ENCODE measurements at places on chromosomes 2 and 18.
A peak's percentile ranks its signal among the peaks of the same experiment; 100 is the strongest.

- DNase-seq, result no peak
Observed at GRCh38 chr18:10588975-10589374, 63.1 kb downstream of the NAPG start.

DNA sequence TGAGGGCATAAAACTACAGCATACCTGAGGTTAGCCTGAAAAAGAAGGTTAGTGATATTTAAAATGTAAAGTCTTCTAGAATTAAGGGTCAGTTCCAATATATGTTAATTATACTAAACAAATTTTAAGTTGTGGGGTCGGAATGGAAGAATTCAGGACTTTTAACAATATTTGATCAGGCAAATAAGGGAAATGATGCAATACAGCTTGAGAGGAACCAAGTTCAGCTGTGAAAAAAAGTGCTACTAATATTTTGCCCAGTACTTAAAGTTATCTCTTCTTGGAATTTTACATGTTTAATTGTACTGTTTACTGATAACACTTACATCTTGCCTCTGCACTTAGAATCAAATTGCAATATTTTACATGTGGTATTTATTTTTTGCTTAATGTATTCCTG lies 345.5 kb upstream of the CWC22 start:
- DNase-seq, result no peak

DNA sequence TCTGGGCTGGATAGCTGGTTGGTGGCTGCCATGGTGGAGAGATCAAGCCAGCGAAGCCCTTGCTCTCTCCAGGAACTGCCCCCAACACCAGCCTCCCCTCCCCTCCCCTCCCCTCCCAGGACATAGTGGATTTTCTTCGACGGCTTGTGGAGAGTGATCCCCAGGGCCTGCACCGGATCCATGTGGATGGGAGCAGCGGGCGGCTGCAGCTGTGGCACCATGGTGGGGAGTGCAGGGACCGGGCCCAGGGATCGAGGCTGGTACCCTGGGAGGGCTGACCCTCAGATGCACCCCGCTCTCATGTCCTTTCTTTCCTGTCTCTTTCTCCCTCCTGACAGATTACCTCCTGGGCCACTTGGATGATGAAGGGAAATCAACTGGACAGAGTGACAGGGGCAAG lies 7.0 kb downstream of the TTC31 start:
- DNase-seq, result no peak

- no peak for DNase-seq
Observed at GRCh38 chr2:194674043-194674442, 983.0 kb upstream of the SLC39A10 start.

- no peak for DNase-seq
Observed at GRCh38 chr2:153373510-153374279, 104.9 kb downstream of the RPRM start.

GRCh38 chr18:27017901-27018500 lies 152.5 kb upstream of the AQP4 start:
- peak; percentile 27 for DNase-seq

All from NCI-H2171 (cell line).